Upper lobe of right lung (tissue), 1 donor: ENCODE measurements at places on chromosomes 12 and 14.

- no peak for DNase-seq
Observed at GRCh38 chr12:100593490-100593889, 20.0 kb downstream of the GAS2L3 start.

- peak; percentile 68 for DNase-seq
Observed at GRCh38 chr14:104093366-104094055, 8.0 kb downstream of the ASPG start.

DNA sequence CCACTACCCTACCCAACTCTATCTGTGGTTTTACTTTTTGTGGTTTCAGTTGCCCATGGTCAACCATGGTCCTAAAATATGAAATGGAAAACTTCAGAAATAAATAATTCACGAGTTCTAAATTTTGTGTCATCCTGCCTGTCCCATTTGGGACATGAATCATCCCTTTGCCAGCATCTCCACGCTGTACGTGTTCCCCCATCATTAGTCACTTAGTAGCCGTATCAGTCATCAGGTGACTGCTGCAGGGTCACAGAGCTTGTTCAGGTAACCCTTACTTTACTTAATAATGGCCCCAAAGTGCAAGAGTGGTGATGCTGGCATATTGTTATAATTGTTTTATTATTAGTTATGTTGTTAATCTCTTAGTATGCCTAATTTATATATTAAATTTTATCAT, 209.9 kb downstream of the ITPR2 start:
- no peak for DNase-seq

DNA sequence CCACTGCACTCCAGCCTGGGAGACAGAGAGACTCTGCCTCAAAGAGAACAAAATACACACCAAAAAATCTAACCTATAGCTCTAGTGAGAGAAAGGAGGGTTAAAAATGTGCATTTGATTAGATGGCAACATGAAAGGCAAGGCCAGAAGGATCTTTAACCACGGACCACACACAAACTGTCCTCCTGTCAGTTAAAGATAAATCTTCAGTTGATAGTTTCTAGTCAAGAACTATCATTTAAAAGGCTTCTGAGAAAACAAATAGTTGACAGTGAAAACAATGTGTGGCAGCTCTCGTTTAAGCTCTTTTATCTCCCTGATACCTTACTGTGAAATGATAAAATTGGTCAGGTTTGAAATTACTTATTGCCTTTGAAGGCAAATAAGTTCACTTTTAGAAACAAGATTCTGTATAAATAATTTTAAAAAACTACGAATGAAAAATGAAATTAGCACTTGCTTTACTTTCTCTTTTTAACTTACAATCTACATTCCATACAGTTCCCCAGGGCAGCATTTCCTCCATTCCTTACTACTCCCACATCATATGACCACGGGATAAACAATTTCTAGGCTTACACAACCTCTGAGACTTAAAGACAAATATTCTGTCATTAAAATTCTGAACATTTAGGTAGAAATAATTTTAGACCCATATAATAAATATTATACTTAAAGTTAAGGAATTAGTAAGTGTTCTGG, 71.4 kb upstream of the GNPNAT1 start:
- no peak for DNase-seq

DNA sequence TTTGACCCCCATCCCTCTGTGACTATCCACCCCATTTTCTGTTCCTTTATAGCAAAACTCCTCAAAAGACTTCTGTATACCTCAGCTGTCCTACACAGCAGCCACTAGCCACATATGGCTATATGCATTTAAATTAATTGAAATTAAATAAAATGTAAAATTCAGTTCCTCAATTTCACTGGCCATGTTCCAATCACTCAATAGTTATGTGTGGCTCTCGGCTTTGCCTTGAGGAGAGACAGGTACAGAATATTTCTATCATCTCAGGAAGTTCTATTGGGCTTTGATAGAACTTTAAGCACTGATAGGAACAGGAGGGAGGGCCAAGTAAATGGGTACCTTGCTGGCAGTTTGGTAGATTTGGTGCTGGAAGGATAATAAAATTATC, 280.3 kb upstream of the AMIGO2 start:
- no peak for DNase-seq
